ENCODE measurements at places on chromosomes 4 and X.

GRCh38 chr4:113563691-113564378, 197.7 kb downstream of the CAMK2D start:
- DNase-seq, result no peak

GRCh38 chr4:8676676-8677075, 84.1 kb downstream of the CPZ start:
- DNase-seq, result no peak

- DNase-seq, result no peak
Observed at GRCh38 chr4:188246488-188246887, 107.2 kb downstream of the TRIML1 start.

DNA sequence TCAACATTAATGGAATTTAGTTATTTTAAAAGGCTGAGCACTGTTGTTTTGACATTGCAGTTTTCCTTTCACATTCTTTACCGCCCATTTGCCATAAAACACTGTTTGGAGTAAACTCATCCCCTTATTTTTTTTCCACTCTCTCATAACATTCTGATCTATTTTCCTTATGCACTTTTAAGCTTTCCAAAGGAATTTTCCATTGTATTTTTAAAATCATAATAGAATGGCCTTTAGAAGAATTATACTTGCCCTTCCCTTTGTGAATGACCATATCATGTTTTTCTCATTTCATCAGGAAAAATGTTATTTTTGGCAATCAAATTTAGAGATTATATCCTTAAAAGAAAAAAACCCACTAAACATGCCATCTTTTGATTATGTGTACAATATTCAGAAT, 1074.2 kb downstream of the STIM2 start:
- DNase-seq, result no peak
